ENCODE measurements at places on chromosomes 2 and 18.

- DNase-seq = no peak
Observed at GRCh38 chr2:113039719-113040118, 12.9 kb downstream of the IL36B start.

DNA sequence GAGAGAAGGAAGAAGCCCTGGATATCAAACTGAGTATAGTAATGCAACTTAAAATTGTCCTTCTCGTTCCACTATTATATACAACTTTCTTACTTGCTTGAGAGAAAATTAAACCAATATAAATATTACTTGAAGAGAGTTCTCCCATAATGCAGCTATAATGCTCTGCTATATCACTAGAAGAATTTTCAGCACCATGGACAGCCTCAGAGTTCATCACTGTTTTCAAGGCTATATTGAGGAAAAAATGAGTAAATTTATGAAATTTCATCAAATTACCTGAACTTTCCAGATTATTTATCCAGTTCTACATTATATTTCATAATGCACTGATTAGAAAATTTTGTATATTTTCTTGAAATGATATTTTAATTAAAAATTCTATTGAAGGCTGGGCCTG, 1053.5 kb upstream of the FAM98A start:
- peak; percentile 9 for DNase-seq

DNA sequence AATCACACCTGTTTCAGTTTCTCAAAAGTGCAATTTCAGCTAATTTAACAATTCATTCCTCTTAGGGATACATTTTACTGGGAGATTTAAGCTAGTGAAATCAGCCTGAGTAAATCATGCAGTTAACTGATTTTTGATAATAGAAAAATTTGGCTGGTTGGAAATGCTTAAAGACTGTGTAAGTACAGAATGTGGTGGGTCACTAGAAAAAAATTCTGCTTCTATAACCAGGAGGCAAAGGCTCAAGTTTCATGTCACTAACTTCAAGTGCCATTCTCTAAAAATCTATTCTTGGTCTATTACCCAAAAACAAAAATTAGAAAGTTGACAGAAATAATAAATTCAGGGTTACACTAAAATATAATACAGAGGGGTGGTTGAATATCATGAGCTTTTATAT, 271.3 kb downstream of the CCDC178 start:
- DNase-seq = no peak

GRCh38 chr2:217301142-217301925, 441.5 kb upstream of the TNP1 start:
- no peak for DNase-seq

DNA sequence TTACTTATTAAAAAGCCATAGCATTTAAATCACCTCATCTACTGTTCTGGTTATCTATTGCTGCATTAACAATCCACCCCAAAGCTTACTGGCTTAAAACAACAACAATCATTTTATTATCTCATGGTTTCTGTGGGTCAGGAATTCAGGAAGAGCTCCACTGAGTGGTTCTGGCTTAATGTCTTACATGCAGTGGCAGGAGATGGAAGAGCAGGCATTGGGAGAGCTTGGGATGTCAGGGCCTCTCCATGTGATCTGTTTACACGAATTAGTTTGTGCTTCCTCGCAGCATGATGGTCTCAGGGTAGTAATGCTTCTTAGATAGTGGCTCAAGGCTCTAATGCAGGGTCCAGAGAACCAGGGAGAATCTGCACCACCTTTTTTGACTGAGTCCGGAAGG, 14.4 kb upstream of the REL start:
- no peak for DNase-seq
